Amniotic stem cell (primary cell): ENCODE measurements at places on chromosomes 1 and 21.

GRCh38 chr1:113871597-113872113 lies at the start of gene PTPN22:
PTPN22 (minus strand) TSS chr1:113871712.
- DNase-seq = peak; percentile 8

- DNase-seq = no peak
These were observed 1.1 kb downstream of the DFFB start for GRCh38 chr1:3858231-3858981.

DNA sequence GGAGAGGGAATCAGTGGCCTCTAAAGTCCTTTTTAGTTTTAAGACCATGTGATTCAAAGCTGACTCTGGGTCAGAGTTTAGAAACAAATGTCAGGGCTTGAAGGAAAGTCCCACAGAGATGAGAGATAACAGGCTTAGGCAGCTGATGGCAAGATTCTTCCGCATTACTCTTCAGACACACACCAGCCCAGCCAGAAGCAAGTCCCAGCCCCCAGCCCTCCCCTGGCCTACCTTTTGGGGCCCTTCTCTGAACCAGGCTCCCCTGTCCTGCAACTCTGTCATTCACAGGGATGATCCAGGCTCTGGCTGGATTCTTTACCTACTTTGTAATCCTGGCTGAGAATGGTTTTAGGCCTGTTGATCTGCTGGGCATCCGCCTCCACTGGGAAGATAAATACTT lies 13.1 kb upstream of the CASQ1 start:
- no peak for DNase-seq

DNA sequence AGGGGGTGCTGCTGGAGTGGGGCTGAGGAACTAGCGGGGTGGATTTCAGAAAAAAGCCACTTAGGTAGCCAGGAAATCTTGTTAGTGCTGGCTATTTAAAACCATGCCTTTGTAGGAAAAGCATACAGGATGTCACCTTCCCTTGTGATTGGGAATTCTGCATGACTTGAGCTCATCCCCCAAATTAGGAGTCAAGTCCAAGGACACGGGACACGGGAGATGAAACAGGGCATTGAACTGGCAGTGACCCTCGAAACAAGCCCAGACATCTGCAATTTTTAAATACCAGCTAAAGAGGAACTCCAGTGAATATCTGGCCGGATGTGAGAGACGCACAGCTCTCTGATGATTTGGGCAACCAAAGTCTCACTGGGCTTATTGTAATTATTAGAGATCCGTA lies 32.8 kb downstream of the C2CD2 start:
- no peak for DNase-seq

DNA sequence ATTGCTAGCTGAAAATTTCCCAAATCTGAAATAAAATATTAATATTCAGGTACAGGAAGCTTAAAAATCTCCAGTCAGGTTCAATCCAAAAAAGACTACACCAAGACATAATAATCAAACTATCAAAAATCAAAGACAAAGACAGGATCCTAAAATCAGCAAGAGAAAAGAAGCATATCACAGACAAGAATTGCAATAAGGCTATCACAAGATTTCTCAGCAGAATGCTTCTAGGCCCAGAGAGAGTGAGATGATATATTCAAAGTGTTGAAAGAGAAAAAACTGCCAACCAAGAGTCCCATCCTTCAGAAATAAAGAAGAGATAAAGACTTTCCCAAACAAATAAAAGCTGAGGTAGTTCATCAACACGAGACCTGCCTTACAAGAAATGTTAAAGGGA lies 5.0 kb upstream of the SELP start:
- DNase-seq = no peak

- no peak for DNase-seq
These were observed 8.1 kb downstream of the PRXL2B start for GRCh38 chr1:2594641-2595131.

GRCh38 chr1:183002797-183003196 lies 20.4 kb upstream of the LAMC1 start:
- no peak for DNase-seq

DNA sequence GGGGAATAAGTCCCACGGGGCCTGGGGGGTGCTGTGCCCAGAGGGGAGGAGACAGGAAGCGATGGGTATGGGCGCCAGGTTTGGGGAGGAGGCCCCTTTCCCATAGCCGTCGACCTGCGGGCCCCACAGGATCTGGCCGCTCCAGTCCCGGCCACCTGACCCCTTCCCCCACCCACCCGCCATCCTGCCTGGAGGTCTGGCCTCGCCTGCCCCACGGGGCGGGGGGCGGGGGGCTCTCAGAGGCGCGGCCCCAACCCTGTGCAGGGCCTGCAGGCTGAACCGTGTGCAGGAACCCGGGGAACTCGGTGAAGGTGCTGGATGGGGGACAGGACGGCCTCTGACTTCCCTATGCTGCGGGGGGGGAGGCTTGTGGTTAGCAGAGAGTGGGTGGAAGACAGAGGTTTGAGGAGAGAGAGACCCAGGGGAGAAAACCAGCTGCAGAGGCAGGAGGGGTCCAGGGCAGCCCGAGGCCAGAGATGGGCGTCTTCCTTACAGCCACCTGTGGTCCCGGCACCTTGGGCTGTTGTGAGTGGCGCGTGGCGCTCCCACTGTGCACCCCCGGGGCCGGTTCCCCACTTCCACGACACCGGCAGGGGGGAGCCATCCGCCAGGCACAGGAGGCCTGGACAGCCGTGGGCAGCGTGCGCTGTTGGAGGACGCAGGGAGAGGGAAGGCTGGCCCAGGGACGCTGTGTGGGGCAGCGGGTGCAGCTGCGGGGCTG lies 2.5 kb upstream of the TNFRSF18 start:
- DNase-seq = no peak

DNA sequence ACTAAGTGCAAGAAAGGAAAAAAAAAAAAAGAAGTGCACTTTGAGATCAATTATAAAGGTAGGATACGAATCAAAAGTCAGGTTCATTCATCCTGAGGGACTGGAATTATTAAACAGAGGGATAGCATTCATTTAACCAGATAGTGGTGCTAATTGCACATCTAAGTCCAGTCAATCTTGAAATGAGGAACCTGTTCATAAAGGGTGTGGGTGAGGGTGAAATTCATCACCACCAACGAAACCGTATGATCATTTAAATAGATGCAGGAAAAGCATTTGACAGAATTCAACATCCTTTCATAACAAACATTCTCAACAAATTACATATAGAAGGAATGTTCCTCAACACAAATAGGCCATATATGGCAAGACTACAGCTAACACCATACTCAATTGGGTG lies 5.6 kb downstream of the CTSS start:
- DNase-seq = no peak
